ENCODE measurements at places on chromosomes 16 and 17. TPM values are rescaled to one million over a fixed set of nuclear protein-coding genes. Genes with fewer than 3 reads are reported as not detected.

- peak overlapping the region; percentile 90 for H3K27ac ChIP-seq
- H3K4me3 ChIP-seq = no peak overlapping the region
- peaks cover 71% of the 10 kb centered on the region for H3K4me1 ChIP-seq
- no peaks in the 10 kb centered on the region for H3K27me3 ChIP-seq
- peak; percentile 48 for DNase-seq
- peaks cover 20% of the 10 kb centered on the region for H3K36me3 ChIP-seq
Observed at GRCh38 chr16:21265104-21265837, 12.8 kb downstream of the CRYM start.

GRCh38 chr17:41647940-41648410 lies 23.6 kb upstream of the KRT17 start:
- DNase-seq = peak; percentile 89
- no peak overlapping the region for H3K27ac ChIP-seq
- H3K4me3 ChIP-seq = peak overlapping the region; percentile 55
- no peaks in the 10 kb centered on the region for H3K36me3 ChIP-seq
- H3K27me3 ChIP-seq = peaks cover 6% of the 10 kb centered on the region

GRCh38 chr16:65111306-65111705 lies 10.6 kb downstream of the CDH11 start:
- no peaks in the 10 kb centered on the region for H3K4me1 ChIP-seq
- H3K27ac ChIP-seq = no peak overlapping the region
- no peaks in the 10 kb centered on the region for H3K36me3 ChIP-seq
- H3K4me3 ChIP-seq = no peak overlapping the region

- peaks cover 87% of the 10 kb centered on the region for H3K4me1 ChIP-seq
- no peaks in the 10 kb centered on the region for H3K36me3 ChIP-seq
- no peaks in the 10 kb centered on the region for H3K27me3 ChIP-seq
- no peak for DNase-seq
Observed at GRCh38 chr17:40065769-40066510, 3.2 kb downstream of the THRA start.

DNA sequence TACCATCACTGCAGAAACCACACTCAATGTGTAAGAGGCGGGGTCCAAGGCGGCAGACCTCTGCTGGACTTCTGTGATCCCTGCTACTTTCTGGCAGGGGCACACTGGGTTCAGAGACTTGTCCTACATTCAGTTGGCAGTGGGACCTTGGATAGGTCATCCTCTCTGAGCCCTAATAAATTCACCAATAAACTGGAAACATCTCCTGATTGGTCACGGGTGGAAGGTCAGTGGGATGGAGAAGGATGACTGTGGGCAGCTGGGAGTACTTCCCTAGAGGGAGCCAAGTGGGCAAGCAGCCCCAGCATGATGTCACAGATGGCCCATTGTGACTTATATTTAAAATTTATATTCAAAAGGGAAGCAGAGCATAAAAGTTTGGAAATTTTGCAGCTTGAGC lies 49.7 kb downstream of the RNF112 start:
- no peaks in the 10 kb centered on the region for H3K4me1 ChIP-seq
- H3K4me3 ChIP-seq = no peak overlapping the region
- H3K36me3 ChIP-seq = no peaks in the 10 kb centered on the region
- no peak overlapping the region for H3K27ac ChIP-seq
- DNase-seq = no peak
- H3K27me3 ChIP-seq = peaks cover 4% of the 10 kb centered on the region

GRCh38 chr16:47778106-47778801 lies 317.1 kb downstream of the PHKB start:
- no peak overlapping the region for H3K27ac ChIP-seq
- H3K4me1 ChIP-seq = peaks cover 7% of the 10 kb centered on the region
- no peaks in the 10 kb centered on the region for H3K27me3 ChIP-seq
- H3K36me3 ChIP-seq = no peaks in the 10 kb centered on the region
- no peak for DNase-seq

GRCh38 chr17:50675627-50676026 lies 32.1 kb downstream of the ANKRD40 start:
- H3K36me3 ChIP-seq = no peaks in the 10 kb centered on the region
- no peak overlapping the region for H3K4me3 ChIP-seq
- no peaks in the 10 kb centered on the region for H3K4me1 ChIP-seq
- H3K27ac ChIP-seq = no peak overlapping the region

DNA sequence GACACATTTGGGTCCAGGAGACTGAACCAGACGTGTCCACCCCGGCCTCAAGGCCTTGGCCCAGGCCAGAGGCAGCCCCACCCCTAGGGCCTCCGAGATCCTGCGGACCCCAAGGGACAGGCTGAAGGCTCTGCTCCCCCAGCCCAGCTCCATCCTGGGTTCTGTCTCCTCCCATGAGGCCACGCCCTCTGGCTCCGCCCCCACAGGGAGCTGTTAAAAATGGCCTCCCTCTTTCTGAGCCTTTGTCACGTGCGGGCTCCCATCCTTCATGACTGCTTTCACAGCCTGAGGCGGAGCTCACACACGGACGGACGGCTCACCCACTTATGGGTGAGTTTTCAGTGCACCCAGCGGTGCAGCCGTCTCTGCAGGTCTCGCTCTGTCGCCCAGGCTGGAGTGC lies 6.5 kb upstream of the CACNA1H start:
- peaks cover 93% of the 10 kb centered on the region for H3K27me3 ChIP-seq
- no peaks in the 10 kb centered on the region for H3K4me1 ChIP-seq
- DNase-seq = no peak
- no peak overlapping the region for H3K4me3 ChIP-seq
- H3K36me3 ChIP-seq = no peaks in the 10 kb centered on the region

DNA sequence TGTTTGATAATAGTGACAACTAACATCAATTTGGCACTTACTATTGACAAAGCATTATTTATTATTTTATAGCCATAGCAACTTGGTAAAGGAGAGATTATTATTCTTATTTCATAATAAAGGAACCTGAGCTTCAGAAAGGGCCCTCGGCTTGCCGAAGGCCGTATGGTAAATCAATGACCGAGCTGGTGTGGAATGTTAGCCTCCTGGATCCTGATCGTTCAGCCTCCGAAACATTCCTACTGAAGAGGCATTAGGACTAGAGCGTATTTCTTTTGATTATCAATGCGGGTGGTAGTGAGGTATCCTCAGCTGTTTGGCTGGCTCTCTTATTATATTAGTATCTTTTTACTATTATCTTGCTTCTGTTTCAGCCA lies 199.3 kb upstream of the TBX2 start:
- no peak overlapping the region for H3K4me3 ChIP-seq
- H3K4me1 ChIP-seq = no peaks in the 10 kb centered on the region
- DNase-seq = no peak
- no peaks in the 10 kb centered on the region for H3K36me3 ChIP-seq

Gene FOXN1
- total RNA-seq = not detected

Gene CPNE7
- total RNA-seq = not detected

Gene GPR142
- total RNA-seq = not detected

Gene CD300H
- total RNA-seq = not detected

Gene TBC1D3G
- total RNA-seq = not detected
